Activated CD8-positive, alpha-beta memory T cell treated with anti-CD3 and anti-CD28 coated beads for 1 hour (primary cell): ENCODE measurements at places on chromosomes 3 and 15.

DNA sequence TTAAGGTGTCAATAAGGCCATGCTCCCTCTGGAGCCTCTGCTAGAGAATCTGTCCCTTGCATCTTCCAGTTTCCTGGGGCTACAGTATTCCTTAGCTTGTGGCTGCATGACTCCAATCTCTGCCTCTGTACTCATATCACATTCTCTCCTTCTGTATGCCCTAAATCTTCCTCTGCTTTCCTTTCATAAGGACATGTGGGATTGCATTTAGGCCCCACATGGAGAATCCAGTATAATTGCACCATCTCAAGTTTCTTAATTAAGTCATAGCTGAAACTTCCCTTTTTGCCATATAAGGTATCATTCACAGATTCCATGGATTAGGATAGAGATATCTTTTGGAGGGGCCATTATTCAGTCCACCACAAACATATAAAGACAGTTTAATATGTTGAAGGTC is 409.8 kb upstream of the TMCO5A start:
- no peak for DNase-seq

DNA sequence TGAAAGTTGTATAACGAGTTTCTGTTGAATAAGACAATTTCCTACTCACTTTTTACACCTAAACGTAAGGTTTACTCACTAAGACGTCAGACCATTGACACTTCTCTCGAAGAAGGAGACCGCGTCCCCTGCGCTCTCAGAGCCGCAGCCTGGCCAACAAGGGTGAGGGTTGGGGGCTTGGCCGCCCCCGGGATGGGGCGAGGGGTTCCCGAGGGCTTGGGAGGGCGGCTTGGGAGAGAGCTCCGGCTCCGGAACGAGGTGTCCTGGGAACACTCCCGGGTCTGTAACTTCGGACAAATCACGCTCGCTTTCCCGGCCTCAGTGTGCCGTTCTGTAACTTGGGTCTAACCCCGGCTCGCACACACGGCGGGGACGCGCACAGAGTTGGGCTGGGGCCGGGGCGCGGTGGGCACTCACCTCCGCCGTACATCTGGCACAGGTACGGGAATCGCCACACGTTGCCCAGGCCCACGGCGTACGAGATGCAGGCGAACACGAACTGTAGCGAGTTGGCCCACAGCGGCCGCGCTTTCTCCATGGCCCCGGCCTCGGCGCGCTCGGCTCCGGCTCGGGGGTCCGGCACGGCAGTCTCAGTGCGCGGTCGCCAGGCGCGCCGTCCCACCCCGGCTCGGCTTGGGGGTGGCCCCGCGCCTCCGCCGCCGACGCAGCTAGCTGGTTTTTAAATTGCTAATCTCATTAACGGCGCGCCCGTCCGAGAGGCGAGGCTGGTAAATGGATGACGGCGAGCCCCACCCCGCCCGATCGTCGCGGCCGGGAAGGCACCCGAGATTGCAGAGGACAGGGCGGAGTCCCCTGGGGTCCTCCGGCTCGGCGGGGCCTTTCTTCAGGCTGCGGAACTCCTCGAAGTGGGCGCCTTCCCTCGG is at the start of gene SLC6A20:
TSS of gene SLC6A20 (minus strand) at position 655 of the 884 bp plus-strand sequence. CDS start at position 538, 117 bp downstream.
- no peak for DNase-seq

DNA sequence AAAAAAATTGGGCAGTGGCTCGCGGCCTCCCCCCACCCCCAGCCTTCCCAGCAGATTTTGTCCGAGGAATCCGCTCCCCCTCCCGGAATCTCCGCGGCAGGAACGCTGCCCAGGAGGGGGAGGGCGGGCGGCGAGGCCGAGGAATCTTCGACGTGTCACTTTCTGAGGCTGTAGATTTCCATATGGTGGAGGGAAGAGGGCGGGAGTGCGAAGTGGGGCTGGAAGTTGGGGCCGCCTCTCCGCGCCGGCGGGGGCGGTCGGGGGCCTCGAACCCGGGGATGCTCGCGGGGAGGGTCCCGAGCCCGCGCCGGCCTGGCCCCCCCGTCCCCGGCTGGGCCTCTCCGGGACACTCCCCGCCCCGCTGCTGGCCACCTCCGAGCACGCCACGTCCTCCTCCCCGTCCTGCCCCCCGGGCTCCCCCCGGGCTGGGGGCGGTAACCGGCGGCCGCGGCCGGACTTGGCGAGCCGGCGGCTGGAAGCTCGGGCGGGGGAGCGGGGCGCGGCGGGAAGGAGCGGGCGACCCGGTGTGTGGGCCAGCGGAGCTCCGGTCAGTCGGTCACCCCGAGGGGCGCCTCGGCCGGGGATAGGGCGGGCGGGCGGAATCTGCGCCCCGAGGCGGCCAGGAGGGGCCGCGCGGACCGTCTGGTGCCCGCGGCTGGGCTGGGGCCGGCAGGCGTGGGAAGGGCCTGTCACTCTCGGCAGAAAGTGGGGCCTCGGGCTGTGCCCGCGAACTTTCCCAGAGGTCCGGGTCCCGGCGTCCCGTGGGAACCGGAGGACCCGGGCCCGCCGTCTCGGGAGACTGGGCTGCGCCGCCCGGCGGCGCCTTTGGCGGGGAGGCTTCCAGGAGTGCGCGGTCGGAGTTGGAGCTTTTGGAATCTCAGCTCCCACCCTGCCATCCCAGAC is 951 bp downstream of the FNDC3B start:
- peak; percentile 15 for DNase-seq

DNA sequence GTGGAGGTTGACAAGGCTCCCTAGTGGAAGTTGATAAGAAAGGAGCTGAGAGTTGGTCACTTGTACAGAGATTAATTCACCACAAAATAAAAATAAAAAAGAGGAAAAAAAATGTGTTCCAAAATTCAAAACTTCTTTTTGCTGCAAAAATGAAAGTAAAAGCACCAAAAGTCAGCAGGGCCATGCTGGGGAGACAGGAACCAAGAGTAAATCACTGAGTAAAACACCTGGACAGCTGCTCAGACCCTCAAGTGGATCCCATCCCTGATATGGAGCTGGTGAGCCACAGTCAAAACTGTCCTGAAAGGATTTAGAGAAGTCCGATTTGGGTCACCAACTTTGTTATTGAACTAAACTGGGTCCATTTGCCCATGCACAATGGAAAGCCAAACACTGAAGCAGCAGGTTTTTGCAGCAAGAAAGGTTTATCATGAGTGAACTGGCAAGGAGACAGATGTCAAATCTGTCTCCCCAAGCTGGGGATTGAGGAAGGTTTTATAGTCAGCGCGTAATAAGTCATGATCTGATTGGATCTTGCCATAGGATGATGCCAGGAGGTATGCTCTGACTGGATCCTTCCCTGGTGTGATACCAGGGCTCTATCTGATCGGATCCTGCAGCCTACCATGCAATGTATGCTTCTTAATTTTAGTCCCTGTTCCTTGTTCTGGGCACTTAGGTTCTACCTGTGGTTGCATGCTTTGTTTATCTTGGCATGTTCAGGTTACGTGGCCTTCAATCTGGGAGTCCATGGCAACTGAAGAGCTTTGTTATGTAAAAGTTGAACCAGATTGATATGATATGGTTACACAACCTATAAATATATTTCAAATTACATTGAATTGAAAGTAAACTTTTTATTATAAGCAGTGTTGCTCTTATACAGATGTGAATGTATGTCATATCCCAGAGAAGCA is 313.2 kb downstream of the POLQ start:
- DNase-seq = no peak

- DNase-seq = no peak
These were observed 52.1 kb upstream of the CCDC174 start for GRCh38 chr3:14599488-14599887.

- DNase-seq = no peak
These were observed 70.6 kb downstream of the AP4E1 start for GRCh38 chr15:50979041-50979440.

- DNase-seq = no peak
These were observed 29.1 kb upstream of the LXN start for GRCh38 chr3:158701420-158702065.

- no peak for DNase-seq
These were observed 11.7 kb downstream of the EXD1 start for GRCh38 chr15:41218851-41219250.

- DNase-seq = no peak
These were observed 5.8 kb downstream of the CELSR3 start for GRCh38 chr3:48656841-48657281.

DNA sequence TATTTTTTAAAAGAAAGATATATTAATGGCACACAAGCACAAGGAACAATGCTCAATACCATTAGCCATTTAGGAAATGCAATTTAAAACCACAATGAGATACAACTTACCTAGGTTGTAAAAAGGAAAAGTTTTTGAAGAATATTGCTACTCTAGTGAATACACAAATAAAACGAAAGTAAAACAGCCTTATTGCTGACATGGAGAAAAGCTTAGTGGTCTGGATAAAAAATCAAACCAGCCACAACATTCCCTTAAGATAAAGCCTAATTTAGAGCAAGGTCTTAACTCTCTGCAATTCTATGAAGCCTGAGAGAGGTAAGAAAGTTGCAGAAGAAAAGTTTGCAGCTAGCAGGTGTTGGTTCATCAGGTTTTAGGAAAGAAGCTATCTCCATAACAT is 892.7 kb upstream of the ALCAM start:
- no peak for DNase-seq

GRCh38 chr3:100499651-100500050 is 7.2 kb downstream of the TMEM45A start:
- DNase-seq = no peak

DNA sequence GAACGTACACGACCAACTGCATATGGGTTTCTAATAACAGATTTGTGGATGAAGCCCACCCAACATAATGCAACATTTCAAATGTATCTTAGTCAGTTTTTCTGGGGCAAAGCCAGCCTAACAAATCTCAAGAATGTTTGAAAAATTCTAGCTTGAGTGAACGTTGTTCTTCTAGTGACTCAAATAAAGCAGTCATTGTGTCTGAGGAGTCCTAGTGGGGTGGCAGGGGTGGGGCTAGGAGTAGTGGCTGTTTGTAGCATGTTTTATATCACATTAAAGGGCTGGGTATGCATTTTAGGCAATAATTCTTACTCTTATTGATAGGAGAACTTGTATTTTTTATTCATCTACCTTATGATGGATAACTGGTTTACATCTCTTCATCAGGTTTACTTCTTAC is 6.0 kb downstream of the B3GNT5 start:
- DNase-seq = no peak

GRCh38 chr3:150739877-150740645 is 22.9 kb downstream of the SIAH2 start:
- DNase-seq = no peak

- no peak for DNase-seq
These were observed 6.9 kb downstream of the IGDCC3 start for GRCh38 chr15:65370885-65371284.
